ENCODE measurements at places on chromosomes 16 and 17.

DNA sequence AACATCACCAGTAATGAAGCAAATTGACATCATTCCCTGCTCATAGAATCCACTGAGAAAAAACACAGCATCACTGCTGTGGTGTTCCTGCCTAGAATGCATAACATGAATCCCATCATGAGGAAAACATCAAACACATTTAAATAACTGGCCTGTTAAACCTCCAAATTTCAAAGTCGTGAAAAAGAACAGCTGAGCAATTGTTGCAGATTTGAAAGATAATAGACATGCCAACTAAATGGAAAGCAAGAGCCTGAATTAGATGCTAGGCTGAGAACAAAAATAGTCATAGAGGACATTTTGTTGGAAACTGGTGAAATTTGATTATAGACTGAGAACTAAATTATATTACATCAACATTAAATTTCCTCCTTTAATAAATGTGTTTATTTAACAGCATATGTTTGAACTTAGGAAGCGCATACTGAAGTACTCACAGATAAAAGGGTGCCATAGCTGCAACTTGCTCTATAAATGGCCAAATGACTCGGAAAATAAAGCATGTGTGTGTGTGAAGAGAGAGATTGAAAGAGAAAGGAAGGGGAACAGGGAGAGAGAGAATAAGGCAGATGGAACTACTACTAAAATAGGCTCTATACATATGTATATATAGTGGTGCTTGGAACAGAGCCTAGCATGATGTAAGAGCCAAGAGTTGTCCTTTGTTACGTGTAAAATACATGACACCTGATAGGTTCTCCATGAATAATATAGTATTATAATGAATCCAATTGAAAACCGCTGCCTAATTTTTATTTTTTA, 305.0 kb upstream of the MON1B start:
- DNase-seq: no peak

GRCh38 chr16:89467382-89467781, 23.0 kb downstream of the ANKRD11 start:
- no peak for DNase-seq

GRCh38 chr17:59277031-59277430, 54.4 kb upstream of the YPEL2 start:
- DNase-seq: no peak

GRCh38 chr17:35255316-35255715, 12.4 kb downstream of the SLFN5 start:
- DNase-seq: no peak

- DNase-seq: no peak
Observed at GRCh38 chr17:35041390-35041789, 22.1 kb downstream of the RFFL start.

- peak; percentile 86 for DNase-seq
Observed at GRCh38 chr17:74987909-74988711, 678 bp downstream of the CDR2L start.

DNA sequence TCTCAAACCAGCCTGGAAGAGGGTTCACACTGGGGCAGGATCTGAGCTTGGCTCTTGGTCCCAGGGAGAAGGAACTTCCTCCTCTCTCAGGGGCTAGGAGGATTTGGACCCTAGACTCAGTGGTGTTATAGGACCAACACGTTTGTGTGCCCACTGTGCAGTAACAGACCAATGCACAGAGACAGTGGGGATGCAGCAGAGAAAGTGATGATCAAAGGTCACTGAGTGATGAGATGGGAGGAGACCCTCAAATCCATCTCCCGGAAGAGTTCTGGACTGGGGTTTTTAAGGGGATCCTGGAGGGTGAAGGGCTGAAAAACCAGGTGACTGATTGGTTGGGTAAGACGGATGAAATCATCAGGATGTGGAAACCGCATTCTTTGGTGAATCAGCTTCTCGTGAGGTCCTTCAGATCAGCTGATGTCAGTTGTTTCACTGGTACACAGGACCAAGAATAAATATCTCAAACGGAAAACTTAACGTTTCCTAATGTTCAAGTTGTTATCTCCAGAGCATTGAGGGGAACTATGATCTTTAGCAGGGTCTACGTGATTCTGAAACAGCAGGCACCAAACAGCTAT, 3.3 kb upstream of the VAC14 start:
- DNase-seq: no peak

DNA sequence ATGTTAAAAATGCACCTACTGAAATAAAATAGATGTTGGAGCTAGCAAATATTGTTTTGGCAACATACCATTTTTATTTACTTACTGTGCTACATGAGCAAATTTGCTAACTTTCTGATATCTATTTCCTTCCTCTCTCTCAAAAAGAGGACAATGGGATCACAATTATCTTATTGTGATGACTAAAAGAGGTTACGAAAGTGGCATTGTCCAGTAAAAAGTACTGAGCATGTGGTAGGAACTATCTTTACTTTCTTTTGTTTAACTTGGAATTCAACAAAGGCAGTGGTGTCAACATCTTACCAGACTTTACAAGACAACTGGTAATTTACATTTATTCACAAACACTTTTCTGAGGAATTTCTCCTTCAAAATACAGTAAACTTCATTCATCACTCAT, 1542.6 kb upstream of the CDH8 start:
- DNase-seq: no peak

DNA sequence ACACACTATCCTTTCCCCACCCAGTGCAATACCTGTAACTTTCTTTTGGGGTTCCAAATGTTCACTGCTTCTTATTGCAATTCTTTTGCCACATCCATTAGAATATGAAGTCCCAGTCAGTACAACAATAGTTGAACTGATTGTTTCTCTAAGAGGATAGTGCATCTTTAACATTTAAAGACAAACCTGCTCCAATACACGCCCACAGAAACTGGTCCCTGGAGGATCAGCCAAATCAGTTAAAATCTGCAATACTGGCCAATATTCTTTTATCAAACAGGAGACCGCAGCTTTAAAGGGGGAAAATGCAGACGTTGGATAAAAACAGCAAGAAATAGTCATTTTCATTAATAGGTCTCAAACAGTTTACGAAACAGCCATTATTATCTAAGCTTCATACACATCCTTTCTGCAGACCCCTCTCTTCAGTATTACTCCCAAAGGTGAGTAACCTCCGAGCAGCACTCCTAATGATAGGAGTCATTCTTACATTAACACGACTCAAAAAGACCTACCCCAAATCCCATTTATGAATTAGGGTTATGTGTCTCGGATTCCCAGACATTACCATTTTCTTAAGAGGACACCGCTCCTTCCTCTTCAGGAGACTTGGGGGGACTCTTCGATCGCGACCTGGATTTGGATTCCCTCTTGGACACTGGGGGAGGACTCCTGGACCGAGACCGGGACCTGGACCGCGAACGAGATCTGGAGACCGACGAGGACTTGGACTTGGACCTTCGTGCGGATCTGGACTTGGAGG, 1.4 kb downstream of the SRSF2 start:
- no peak for DNase-seq

GRCh38 chr17:17264430-17264829, 16.6 kb downstream of the COPS3 start:
- no peak for DNase-seq

DNA sequence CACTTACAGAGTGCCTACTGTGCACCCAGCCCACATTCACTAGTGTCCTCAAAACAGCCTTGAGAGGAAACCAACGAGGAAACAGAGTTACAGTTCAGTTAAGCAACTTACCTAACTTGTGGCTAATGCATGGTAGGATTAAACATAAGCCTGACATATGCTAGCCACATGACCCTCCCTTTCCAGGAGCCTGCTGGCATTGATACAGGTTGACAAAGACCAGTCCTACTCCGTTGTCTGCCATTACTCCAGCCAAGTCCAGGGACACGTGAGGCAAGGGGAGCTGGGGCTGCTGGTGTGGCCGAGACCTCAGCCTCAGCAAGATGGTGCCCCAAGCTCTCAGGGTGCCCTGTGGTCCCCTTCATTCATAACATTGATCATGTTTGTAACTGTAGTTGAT, 37.9 kb downstream of the SNX20 start:
- no peak for DNase-seq

DNA sequence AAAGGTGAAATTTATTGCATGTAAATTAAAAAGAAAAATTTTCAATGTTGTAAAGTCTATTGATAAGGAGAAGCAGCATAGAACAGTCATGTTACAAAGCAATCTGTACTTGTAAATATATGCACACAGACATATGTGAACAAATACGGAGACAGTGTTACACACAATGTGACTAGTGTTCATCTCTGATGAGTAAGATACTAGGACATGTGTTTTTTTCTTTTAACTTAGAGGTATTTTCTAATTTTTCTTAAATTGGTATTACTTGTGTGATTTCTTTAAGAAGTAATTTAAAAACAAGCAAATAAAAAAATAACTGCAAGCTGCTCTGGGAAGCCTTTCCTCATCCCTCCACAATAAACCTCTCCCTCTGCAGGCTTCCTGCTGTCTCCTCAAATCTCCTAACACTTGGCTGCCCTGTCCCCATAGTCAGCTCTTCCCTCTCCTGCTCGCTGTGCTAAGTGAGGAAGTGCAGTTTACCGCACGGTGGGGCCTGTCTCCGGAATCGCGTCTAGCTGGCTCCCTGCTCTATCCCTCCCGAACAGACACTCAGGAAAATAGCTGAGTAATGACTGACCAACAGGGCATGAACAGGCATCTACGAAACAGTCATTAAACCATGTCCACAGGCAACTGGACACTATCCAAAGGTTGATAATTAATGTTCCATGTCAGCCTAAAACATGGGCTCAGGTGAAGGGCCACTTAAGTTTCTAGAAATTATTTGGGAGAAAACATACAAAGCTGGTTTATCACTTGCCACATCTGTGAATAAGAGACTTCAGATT, 35.9 kb downstream of the CMTM4 start:
- peak; percentile 26 for DNase-seq

GRCh38 chr16:4556580-4556979, 440 bp downstream of the C16orf96 start:
- DNase-seq: no peak

GRCh38 chr16:89400740-89401139, 89.6 kb downstream of the ANKRD11 start:
- DNase-seq: no peak

DNA sequence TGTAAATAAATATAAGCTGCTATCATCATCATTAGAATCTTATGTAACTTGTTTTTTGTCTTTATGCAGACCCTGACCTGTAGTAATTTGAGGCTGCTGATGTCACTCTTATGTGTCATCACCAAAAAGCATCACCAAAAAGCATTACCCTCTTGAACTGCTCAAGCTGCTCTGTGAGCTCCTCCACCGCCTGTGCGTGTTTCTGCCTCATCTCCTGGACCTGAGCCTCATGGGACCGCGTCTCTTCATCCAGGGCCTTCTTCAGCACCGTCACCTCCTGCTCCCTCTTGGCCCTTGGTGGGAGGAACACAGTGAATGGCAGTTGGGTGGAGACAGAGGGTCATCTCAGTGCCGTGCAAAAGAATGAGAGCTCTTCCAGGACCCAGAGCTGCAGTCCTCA, 82.4 kb downstream of the NDE1 start:
- no peak for DNase-seq

GRCh38 chr16:17083628-17084027, 387.1 kb downstream of the XYLT1 start:
- DNase-seq: no peak

- DNase-seq: no peak
Observed at GRCh38 chr17:3602499-3602898, 6.7 kb downstream of the TRPV1 start.

DNA sequence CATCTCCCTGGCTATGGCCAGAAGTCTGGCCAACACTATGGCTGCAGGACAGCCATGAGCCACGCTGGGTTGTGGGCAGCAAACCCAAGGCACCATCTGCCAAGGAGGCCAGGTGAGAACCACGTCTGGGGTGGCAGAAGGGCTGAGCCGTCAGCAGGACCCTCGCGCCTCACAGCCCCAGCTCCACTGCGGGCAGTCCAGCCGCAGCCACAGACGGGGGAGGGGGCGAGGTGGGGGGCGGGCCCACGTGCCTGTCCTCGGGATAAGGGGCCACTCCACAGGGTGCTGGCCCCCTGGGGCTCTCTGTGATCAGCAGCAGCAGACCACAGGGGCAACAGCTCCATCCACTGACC, 6.5 kb upstream of the BAIAP2 start:
- DNase-seq: no peak

- DNase-seq: no peak
Observed at GRCh38 chr17:45792437-45792836, 8.3 kb downstream of the CRHR1 start.

GRCh38 chr17:17742688-17743390, 61.6 kb downstream of the RAI1 start:
- DNase-seq: no peak

- peak; percentile 48 for DNase-seq
Observed at GRCh38 chr17:60641810-60642220, 35.8 kb upstream of the BCAS3 start.

- DNase-seq: no peak
Observed at GRCh38 chr17:42233156-42233555, 38.9 kb upstream of the GHDC start.

DNA sequence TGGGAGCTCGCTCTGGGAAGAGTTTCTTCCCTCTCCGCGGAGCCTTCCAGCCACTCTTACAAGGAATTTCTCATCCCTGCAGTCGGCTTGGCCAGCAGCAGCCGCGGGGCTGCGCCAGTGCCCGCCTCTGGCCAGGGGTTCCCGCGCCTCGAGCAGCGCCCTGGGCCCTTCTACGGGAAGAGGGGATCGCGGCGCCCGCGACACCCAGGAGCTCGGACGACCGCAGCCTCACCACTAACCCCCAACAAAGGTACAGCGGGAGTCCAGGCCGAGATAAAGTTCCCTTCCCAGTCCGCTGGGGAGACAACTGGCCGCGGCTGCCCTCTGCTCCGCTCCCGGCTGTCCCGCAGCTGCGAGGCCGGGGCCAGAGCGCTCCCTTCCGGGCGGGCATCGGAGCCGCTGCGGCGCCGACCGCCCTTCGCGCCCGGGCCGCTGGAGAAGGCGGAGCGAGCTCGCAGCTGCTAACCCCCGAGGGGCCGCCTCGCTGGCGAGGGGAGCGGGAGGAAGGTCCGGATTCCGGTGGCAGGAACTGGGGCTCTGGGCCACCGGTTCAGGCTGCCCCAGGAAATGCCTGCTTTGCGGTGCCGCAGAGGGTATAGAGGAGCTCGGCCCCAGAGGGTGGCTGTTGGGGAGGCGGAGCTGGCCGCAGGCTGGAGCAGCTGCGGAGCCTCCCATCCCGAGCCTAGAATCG, 3.6 kb upstream of the HS3ST3B1 start:
- DNase-seq: no peak

- DNase-seq: no peak
Observed at GRCh38 chr16:27795992-27796614, 246.2 kb downstream of the KATNIP start.

- no peak for DNase-seq
Observed at GRCh38 chr16:87586201-87586782, 16.0 kb upstream of the JPH3 start.

DNA sequence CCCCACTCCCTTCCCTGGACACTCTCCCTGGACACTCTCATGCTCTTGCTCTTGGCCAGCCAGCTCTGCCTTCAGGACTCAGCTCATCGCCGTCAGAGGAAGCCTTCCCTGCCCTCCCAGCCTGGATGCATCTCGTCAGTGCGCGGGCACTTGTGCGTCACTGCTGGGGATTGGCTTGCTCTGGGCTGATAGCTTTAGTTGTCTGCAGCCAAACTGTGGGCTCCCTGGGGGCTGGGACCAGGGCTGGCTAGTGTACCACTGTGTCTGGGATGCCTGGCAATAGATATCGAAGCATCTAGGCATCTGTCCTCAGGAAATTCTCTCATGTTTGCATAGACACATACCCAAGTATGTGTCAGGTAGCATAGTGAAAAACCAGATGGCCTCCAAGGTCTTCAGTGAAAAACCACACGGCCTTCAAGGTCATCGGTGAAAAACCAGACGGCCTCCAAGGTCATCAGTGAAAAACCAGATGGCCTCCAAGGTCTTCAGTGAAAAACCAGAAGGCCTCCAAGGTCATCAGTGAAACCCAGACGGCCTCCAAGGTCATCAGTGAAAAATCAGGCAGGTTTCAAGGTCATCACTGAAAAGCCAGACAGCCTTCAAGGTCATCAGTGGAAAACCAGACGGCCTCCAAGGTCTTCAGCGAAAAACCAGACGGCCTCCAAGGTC, 72.0 kb downstream of the CMIP start:
- no peak for DNase-seq
